Neural crest cell (in vitro differentiated cells): ENCODE measurements at places on chromosomes 3 and 15.
A peak's percentile ranks its signal among the peaks of the same experiment; 100 is the strongest.

DNA sequence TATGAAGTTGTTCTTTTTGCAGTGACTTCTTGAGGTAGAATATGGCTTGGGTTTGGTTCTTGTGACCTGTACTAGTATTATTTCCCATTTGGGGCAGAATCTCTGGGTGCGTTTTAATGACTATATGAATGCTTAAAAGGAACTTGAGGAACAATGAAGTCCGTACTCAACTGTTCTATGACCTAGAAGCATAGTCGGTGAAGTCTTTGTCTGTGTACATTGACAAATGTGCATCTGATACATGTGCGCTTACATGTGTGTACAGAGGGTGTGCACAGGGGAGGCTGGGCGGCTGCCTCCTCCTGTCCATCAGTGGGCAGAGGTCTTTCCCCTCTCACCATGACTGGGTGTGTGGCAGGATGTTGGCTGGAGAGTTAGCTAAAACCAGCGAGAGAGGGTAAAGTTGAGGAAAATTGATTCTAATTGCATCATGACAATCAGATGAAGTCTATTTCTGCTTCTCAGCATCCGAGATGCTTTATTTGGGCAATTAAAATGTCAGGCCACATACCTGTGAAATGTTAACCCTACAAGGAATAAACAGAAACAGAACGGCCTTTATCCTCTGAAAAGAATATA lies 1.0 kb upstream of the NR2F2 start:
- no peak for DNase-seq

- DNase-seq: no peak
These were observed 157.8 kb downstream of the MECOM start for GRCh38 chr3:169505577-169506230.

GRCh38 chr15:82047453-82048400 lies 1.9 kb upstream of the MEX3B start:
- DNase-seq: no peak

DNA sequence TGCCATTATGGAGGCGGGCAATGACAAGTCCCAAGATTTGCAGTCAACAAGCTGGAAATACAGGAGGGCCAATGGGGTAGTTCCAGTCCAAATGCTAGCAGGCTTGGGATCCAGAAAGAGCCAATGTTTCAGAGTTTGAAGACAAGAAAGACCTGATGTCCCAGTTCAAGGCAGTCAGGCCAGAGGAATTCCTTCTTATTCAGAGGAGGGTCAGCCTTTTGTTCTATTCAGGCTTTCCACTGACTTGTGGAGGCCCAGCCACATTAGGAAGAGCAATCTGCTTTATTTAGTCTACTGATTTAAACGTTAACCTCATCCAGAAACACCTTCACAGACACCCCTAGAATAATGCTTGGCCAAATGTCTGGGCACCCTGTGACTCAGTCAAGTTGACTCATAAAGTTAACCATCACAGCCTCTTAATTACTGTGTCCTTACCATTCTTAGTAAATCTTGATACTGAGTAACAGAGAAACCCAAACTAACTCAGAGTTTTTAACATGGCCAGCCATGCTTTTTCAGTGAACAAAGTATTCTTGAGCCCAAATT lies 50.9 kb upstream of the NPHP3 start:
- no peak for DNase-seq

DNA sequence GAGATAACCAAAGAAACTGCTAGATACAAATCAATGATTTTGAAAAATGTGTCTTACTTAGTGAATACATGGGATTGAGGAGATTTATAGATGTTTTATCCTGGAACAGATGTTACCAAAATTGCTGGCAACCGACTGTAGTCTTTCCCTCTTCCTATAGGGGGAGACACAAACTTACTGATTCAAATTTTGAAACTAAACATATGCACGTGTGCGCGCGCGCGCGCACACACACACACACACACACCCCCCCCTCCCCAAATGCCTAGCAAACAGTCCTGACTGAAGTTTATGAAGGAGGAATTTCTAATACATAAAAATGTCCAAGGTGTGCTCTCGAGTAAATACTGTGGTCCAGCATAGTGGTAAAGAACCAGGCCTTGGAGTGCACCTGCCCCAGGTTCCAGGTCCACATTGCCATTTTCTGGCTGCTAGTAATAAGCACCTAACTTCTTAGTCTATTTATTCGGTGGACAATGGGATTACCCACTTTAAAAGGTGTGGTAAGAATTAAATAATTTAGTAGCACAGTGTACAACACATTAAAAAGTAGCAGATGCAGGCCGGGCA lies 18.5 kb upstream of the C3orf62 start:
- DNase-seq: peak; percentile 12

GRCh38 chr3:196694941-196695848 lies 16.9 kb downstream of the CEP19 start:
- DNase-seq: no peak

- DNase-seq: no peak
These were observed 153.7 kb upstream of the HES1 start for GRCh38 chr3:193982258-193982659.

- no peak for DNase-seq
These were observed 90.2 kb upstream of the FGF12 start for GRCh38 chr3:192817506-192817905.

- DNase-seq: no peak
These were observed 137.4 kb downstream of the CMSS1 start for GRCh38 chr3:99954914-99955644.

- DNase-seq: no peak
These were observed 153.0 kb upstream of the NSMCE3 start for GRCh38 chr15:29422606-29423005.

DNA sequence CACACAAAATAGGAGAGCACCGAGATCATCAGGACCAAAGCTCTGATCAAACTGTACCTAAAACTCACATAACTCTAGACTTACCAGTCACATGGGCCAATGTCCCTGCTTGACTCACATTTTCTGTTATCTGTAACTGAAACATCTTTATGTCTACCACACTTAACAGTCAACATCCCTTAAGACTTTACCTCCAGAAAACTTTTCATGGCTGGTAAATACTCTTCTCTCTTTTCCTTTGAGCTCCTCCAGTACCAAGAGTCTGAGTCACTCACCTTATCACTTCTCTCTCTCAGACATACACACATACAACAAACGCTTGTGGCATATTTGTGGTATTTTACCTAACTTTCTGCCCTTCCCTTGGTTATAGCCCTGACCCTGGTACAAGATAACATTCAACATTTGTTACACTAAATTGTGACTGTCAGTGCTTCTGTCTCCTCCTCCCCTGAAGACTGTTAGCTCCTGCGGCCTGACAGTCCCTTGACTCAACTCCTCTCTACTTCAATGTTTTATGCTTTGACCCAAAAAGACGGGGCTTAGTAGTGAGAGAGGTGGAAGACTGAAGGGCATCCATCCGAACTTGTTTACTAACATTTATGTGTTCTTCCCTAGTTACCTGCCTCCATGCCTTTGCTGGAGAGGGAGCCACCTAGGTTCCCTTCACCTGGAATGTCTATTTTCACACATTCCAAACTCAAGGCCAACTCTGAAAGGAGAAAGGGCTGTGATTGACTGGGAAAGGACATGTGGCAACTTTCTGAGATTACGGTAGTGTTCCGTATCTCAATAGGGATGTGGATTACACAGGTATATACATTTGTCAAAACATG lies 3.7 kb upstream of the EFHB start:
- no peak for DNase-seq

- DNase-seq: no peak
These were observed 225.5 kb downstream of the SLCO3A1 start for GRCh38 chr15:92079047-92079446.

DNA sequence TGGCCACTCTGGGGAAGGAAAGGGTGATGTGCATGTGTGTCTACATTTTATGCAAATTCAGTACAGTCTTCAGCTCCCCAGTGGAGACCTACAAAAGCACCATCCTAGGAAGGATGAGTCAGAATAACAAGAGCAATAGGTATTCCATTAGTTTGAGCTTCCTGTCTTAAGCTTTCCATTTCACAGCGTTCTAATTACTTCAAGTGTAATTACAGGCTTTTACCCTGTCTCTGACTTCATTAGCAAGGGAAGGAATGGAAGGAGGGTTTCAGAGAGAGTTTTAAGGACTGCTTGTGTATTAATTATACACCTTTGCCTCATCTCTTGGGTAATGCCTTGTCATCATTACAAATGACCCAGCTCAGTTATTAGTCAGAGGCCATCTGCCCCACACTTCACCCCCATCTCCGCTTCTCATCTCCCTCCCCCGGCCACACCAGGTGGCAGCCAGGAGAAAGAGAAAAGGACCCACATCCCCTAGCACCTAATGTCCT lies 202.8 kb upstream of the MRPL3 start:
- no peak for DNase-seq

- DNase-seq: no peak
These were observed 552.4 kb upstream of the CCDC54 start for GRCh38 chr3:106824856-106825255.

DNA sequence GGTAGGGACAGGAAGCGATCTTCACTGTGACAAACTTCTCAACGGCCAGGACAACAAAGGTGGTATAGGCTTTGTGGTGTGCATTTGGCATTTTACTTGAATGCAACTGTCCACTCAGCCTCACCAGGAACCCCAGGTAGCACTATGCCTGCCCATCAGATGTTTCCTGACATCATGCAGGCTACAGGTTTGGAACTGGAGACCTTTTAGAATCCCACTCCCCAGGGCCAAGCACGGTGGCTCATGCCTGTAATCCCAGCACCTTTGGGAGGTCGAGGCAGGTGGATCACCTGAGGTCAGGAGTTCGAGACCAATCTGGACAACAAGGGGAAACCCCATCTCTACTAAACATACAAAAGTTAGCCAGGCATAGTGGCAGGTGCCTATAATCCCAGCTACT lies 9.6 kb downstream of the STARD5 start:
- no peak for DNase-seq

- DNase-seq: no peak
These were observed 391.2 kb upstream of the NECTIN3 start for GRCh38 chr3:110680450-110680849.

- no peak for DNase-seq
These were observed 814 bp upstream of the TEX264 start for GRCh38 chr3:51670053-51670822.

- DNase-seq: no peak
These were observed 35.2 kb downstream of the GLB1 start for GRCh38 chr3:33061782-33062181.

DNA sequence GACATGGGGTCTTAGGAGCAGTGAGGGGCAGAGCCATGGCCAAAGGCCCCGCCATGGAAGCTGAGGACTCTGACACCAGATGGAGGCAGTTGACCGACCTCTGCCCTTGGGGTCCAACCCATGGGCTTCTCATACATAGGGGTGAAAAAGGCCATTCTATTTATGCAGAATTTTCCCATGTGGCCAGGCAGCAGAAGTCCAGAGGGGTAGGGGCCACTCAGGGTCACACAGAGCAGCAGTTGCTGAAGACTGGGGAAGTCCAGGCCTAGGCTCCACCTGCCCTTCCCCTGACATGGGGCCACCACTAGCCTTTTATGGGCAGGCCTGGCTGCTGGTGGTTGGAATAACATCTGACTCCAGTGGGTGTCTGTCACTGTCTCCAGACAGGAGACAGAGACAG lies 6.4 kb downstream of the PRSS50 start:
- DNase-seq: no peak

DNA sequence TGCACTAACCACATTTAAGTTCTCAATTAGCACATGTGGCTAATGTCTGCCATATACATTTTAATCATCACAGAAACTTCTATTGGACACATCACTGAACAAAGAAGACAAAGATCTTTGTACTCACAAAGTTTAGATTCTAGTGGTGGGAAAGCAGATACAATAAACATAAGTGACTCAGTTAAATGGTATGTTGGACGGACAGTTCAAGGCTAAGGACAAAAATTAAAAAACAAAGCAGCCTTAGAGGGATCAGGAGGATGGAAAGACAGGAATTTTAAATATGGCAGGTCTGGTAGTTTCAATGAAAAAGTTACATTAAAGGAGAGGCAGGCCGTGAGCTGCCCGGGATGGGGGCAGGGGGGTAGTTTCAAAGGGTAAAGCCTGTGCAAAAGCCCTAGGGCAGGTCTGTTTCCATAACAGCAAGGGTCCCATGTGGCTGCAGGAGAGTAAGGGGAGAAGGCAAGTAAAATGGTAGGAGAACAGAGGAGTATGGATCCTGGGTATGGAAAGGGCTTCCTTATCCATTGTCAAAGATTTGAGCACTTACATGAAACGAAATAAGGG lies 220.7 kb downstream of the FHIT start:
- DNase-seq: no peak

GRCh38 chr3:76585794-76586392 lies 454.0 kb upstream of the ROBO2 start:
- no peak for DNase-seq
